ENCODE measurements at places on chromosomes 7 and 10. TPM values are rescaled to one million over a fixed set of nuclear protein-coding genes. Genes with fewer than 3 reads are reported as not detected.

GRCh38 chr7:1019789-1020610, 24.3 kb upstream of the GPR146 start:
- DNase-seq: no peak

- DNase-seq: peak; percentile 25
Measured at GRCh38 chr7:43669286-43670081, 59.8 kb downstream of the COA1 start.

DNA sequence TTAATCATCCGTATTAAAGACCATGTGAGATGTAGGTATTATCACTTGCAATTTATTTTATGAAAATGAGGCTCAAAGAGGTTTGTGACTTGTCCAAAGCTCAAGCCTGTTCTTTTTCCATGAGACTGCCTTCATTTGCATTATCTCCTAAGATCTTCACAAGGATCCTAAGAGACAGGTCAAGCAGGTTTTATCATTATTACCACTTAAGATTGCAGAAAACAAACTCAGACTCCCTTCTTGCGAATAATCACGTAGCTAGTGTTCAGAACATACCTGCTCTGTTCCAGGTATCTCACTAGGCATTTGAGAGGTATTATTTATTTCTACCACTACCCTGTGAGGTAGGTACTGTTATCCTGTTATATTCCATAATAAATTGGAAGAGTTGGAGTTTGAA, 64.8 kb downstream of the ZNRF2 start:
- DNase-seq: no peak

DNA sequence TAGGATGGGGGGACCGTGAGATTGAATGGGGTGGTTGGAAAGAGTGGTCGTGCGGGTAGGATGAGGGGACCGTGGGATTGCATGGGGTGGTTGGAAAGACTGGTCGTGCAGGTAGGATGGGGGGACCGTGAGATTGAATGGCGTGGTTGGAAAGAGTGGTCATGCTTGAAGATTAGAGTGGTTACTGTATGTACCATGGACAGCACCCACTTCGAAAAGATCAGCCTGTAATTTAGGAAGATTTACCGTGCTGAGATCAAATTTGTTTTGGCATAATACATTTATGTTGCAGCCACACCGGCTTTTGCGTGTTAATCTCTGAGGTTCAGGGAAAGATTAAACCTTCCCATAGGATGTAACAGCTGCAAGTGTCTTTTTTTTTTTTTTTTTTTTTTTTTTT, 495.2 kb upstream of the ADARB2 start:
- DNase-seq: no peak

LRRC18 gene
- total RNA-seq: not detected

PKD2L1 gene
- total RNA-seq: not detected

RPEL1 gene
- total RNA-seq: 0.17 TPM
